ENCODE measurements at places on chromosomes 3 and 15. TPM values are rescaled to one million over a fixed set of nuclear protein-coding genes. Genes with fewer than 3 reads are reported as not detected.

LSAMP gene
- not detected for total RNA-seq

VEPH1 gene
- not detected for total RNA-seq

RHCG gene
- total RNA-seq, result not detected

ONECUT1 gene
- total RNA-seq, result not detected

DNA sequence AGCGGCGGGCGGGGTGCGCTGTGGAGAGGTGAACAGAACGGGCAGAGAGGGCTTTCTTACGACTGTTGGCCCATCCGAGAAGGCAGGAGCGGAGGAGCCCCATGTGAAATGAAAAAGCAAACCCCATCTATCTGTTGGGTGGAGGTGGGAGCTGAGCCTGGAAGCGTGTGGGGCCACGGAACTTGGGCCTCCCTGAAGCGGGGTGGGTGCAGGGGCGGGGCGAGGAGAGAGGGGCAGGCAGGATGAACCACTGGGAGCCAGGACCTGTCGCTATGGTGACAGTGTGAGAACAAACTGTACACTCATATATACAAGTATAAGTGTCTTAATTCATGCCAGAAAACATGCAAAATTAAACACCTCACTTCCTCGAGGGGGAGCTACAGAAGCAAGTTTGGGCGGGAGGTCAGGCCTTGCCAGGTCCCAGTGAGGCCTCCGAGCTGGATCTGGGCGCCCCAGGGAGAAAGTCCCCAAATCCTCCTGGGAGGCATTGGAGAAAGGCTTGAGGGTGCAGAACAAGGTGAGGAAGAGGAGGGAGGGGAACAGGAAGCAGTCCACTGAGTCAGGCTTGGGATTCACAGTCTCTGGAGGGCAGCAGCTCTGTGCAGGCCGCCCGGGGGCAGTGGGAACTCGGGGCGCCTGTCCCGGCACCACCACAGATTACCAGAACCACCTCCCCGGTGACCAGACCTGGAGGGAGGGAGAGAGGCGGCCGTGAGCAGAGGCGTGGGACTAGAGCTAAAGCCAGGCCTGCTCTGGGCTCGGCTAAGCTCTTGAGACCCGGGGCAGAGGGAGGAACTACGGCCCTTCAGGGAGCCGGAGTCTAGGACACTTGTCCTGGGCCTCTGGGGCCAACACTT is 34.8 kb downstream of the RBPMS2 start:
- H3K27me3 ChIP-seq, result peaks cover 2% of the 10 kb centered on the region
- H3K27ac ChIP-seq, result no peak overlapping the region
- H3K36me3 ChIP-seq, result no peaks in the 10 kb centered on the region
- no peak overlapping the region for H3K4me3 ChIP-seq
- no peak for DNase-seq

DNA sequence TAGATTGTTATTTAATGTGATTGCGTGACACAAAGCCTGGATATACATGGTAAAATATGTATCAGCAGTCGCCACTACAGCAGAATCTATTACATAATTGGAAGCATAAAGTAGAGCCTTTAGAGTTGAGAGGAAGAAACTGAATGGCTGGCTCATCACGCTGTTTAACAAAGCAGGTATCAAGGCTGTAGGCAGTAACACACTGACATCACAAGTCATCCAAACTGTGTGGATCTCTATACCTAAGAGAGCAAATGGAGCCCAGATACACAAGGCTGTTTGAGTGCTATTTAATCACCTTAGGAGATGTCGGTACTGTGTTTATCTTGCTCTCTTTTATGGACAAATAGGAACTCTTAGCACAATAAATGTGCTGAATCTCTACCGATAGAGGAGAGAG is 864.4 kb downstream of the VGLL3 start:
- no peak overlapping the region for H3K4me3 ChIP-seq
- H3K4me1 ChIP-seq, result no peaks in the 10 kb centered on the region
- no peak overlapping the region for H3K27ac ChIP-seq
- no peaks in the 10 kb centered on the region for H3K36me3 ChIP-seq
- DNase-seq, result no peak
- no peaks in the 10 kb centered on the region for H3K27me3 ChIP-seq

DNA sequence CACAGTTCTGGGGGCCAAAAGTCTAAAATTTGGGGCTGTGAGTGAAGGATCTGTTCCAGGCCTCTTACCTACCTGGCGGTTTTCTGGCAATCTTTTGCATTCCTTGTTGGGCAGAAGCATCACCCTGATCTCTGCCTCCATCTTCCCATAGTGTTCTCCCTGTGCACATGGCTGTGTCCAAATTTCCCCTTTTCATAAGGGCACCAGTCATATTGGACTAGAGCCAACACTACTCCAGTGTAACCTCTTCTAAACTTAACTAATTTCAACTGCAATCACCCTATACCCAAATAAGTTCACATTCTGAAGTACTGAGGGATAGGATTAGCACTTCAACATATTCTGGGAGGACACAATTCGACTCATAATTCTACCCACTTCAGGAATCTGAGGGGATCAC is 85.0 kb downstream of the CCNL1 start:
- no peak overlapping the region for H3K4me3 ChIP-seq
- H3K4me1 ChIP-seq, result peaks cover 30% of the 10 kb centered on the region
- DNase-seq, result no peak
- no peak overlapping the region for H3K27ac ChIP-seq
- no peaks in the 10 kb centered on the region for H3K27me3 ChIP-seq

DNA sequence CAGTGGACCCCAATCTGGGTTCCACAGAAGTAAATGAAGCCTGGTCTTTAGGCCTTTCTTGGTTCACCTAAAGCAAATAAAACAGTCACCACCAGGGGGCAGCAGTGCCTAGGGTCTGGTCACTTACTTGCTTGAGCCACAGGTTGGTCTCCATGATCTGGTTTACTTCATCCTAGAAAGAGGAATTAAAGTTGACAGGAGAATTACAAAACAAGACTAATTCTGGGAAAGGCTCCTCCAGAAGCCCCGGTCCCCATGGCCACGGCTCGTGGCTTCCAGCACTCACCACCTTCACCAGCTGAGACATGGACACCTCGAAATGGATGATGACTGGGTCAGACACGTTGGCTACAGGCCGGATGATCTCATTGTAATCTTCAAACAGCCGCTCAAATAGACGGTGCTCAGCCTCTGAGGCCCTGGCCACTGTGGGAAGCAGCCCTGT is 2.3 kb downstream of the CHRNA3 start:
- H3K27me3 ChIP-seq, result peaks cover 43% of the 10 kb centered on the region
- peaks cover 3% of the 10 kb centered on the region for H3K4me1 ChIP-seq
- no peak overlapping the region for H3K27ac ChIP-seq
- peak; percentile 53 for DNase-seq
- H3K36me3 ChIP-seq, result no peaks in the 10 kb centered on the region

Data from activated T-helper 2 cell treated with anti-CD3 and anti-CD28 coated beads, Interferon-gamma antibody, Interleukin-2, Interleukin-4, amounts not matched to agents 10 μg/mL and 5 μg/mL and 100 μg/mL, durations not matched to agents 14 hours and 24 hours and 36 hours (primary cell).